Transverse colon (tissue), 4 donors: ENCODE measurements at places on chromosomes 1 and 21. TPM values are rescaled to one million over a fixed set of nuclear protein-coding genes. Genes with fewer than 3 reads are reported as not detected.

- H3K4me3 ChIP-seq = no peak overlapping the region
- H3K27me3 ChIP-seq = no peaks in the 10 kb centered on the region
- peak overlapping the region; percentile 77 for H3K27ac ChIP-seq
- DNase-seq = no peak
- peaks cover 27% of the 10 kb centered on the region for H3K4me1 ChIP-seq
- no peaks in the 10 kb centered on the region for H3K36me3 ChIP-seq
Measured at GRCh38 chr1:59857679-59858354, 43.1 kb downstream of the HOOK1 start.

- no peaks in the 10 kb centered on the region for H3K36me3 ChIP-seq
- H3K27me3 ChIP-seq = no peaks in the 10 kb centered on the region
- no peak for DNase-seq
- no peak overlapping the region for H3K27ac ChIP-seq
- peaks cover 8% of the 10 kb centered on the region for H3K4me1 ChIP-seq
- no peak overlapping the region for H3K4me3 ChIP-seq
Measured at GRCh38 chr1:50920409-50920808, 39.7 kb downstream of the FAF1 start.

DNA sequence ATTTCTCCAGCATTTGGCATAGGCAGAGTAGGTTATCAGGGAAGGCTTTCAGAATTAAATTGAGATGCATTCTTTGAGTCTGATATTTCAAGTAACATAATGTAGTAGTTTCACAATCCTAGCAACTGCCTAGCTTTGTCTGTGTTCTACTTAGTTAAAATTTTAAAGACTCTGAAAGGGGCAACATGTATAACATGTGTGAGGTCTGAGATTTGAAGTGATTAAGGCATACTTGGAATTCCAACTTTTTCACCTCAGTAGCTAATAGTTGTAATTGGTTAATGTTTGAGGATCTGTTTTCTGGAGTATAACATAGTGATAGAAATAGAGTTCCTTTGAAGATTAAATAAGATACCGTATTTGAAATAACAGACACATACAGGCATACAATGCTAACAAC, 335.2 kb upstream of the BEND5 start:
- H3K27ac ChIP-seq = no peak overlapping the region
- H3K4me3 ChIP-seq = no peak overlapping the region
- H3K27me3 ChIP-seq = no peaks in the 10 kb centered on the region
- no peak for DNase-seq

- H3K27me3 ChIP-seq = peaks cover 3% of the 10 kb centered on the region
- H3K36me3 ChIP-seq = no peaks in the 10 kb centered on the region
- DNase-seq = no peak
Measured at GRCh38 chr1:160168016-160168415, 16.6 kb downstream of the ATP1A4 start.

DNA sequence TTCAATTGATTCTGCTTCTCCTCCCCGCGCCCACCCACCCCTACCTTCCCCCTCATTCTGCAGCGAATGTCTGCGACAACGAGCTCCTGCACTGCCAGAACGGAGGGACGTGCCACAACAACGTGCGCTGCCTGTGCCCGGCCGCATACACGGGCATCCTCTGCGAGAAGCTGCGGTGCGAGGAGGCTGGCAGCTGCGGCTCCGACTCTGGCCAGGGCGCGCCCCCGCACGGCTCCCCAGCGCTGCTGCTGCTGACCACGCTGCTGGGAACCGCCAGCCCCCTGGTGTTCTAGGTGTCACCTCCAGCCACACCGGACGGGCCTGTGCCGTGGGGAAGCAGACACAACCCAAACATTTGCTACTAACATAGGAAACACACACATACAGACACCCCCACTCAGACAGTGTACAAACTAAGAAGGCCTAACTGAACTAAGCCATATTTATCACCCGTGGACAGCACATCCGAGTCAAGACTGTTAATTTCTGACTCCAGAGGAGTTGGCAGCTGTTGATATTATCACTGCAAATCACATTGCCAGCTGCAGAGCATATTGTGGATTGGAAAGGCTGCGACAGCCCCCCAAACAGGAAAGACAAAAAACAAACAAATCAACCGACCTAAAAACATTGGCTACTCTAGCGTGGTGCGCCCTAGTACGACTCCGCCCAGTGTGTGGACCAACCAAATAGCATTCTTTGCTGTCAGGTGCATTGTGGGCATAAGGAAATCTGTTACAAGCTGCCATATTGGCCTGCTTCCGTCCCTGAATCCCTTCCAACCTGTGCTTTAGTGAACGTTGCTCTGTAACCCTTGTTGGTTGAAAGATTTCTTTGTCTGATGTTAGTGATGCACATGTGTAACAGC, 339.9 kb downstream of the NTNG1 start:
- DNase-seq = peak; percentile 42
- peaks cover 7% of the 10 kb centered on the region for H3K27me3 ChIP-seq
- no peak overlapping the region for H3K4me3 ChIP-seq
- no peaks in the 10 kb centered on the region for H3K4me1 ChIP-seq

GRCh38 chr1:98048751-98049325, 128.0 kb upstream of the DPYD start:
- peaks cover 97% of the 10 kb centered on the region for H3K27me3 ChIP-seq
- H3K36me3 ChIP-seq = no peaks in the 10 kb centered on the region
- no peak overlapping the region for H3K27ac ChIP-seq
- H3K4me3 ChIP-seq = no peak overlapping the region
- no peak for DNase-seq

DNA sequence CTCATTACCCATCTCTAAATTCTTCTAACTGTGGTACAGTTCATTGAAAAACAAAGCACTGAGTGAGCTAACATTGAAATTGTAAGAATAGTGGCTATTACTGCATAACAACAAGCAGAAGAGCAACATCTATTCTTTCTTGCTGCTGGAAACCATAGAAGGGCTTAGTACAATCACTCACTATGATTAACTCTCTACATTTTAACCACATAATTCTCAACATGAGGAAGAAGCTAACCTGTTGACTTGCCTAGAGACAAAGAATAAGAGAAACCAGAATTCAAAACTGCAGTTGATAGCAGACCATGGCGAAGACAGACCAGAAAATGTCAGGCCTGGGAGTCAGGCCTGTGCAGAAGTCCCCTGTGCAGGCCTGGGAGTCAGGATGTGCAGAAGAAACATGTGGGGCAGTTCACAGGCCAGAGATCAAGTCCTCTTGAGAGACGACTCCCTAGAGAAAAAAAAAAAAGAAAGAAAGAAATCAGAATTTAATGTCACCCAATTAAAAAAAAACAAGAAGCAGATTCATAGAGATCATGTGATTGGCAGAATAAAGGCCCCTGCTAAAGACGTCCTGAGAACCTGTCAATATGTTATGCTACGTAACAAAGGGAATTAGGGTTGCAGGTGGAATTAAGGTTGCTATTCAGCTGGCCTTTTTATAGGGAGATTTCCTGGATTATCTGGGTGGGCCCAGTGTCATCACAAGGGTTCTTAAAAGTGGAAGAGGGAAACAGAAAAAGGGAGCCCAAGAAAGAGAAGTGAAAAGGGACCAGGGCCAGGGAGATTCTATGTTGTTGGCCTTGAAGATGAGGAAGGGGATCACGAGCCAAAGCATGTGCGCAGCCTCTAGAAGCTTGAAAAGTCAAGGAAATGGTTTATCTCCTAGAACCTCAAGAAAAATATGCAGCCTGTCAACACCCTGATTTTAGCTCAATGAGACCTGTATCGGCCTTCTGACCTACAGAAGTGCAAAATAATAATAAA, 94.9 kb downstream of the MRPL39 start:
- no peak overlapping the region for H3K27ac ChIP-seq
- H3K36me3 ChIP-seq = no peaks in the 10 kb centered on the region
- no peaks in the 10 kb centered on the region for H3K27me3 ChIP-seq
- H3K4me3 ChIP-seq = no peak overlapping the region
- no peak for DNase-seq

DNA sequence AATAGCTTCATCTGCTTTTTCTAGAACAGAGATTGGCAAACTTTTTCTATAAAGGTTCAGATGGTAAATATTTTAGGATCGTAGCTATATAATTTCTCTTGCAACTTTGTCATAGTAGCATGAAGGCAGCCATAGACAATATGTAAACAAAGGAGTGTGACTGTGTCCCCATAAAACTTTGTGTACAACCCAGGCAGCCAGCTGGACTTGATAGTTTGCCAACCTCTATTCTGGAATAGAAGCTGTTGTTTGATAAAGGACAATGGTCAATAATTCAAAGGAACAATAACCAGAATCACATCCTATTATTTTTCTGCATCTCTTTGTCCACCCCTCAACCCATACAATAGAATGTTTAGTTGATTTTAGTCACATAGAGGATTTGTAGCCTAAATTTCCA, 286.7 kb downstream of the LMX1A start:
- peak; percentile 36 for DNase-seq
- H3K4me3 ChIP-seq = no peak overlapping the region
- peaks cover 11% of the 10 kb centered on the region for H3K4me1 ChIP-seq
- H3K27me3 ChIP-seq = no peaks in the 10 kb centered on the region
- no peaks in the 10 kb centered on the region for H3K36me3 ChIP-seq
- H3K27ac ChIP-seq = peak overlapping the region; percentile 54

GRCh38 chr1:240999826-241000225, 357.2 kb downstream of the RGS7 start:
- no peaks in the 10 kb centered on the region for H3K36me3 ChIP-seq
- no peak for DNase-seq
- no peak overlapping the region for H3K4me3 ChIP-seq
- no peak overlapping the region for H3K27ac ChIP-seq

GRCh38 chr1:152313319-152313801, 11.7 kb downstream of the FLG start:
- no peaks in the 10 kb centered on the region for H3K36me3 ChIP-seq
- H3K27me3 ChIP-seq = no peaks in the 10 kb centered on the region
- no peak for DNase-seq
- H3K4me1 ChIP-seq = no peaks in the 10 kb centered on the region
- H3K4me3 ChIP-seq = no peak overlapping the region
- no peak overlapping the region for H3K27ac ChIP-seq

GRCh38 chr1:74486036-74486435, 26.4 kb downstream of the LRRC53 start:
- no peak overlapping the region for H3K27ac ChIP-seq
- no peaks in the 10 kb centered on the region for H3K4me1 ChIP-seq
- H3K4me3 ChIP-seq = no peak overlapping the region
- H3K27me3 ChIP-seq = no peaks in the 10 kb centered on the region

DNA sequence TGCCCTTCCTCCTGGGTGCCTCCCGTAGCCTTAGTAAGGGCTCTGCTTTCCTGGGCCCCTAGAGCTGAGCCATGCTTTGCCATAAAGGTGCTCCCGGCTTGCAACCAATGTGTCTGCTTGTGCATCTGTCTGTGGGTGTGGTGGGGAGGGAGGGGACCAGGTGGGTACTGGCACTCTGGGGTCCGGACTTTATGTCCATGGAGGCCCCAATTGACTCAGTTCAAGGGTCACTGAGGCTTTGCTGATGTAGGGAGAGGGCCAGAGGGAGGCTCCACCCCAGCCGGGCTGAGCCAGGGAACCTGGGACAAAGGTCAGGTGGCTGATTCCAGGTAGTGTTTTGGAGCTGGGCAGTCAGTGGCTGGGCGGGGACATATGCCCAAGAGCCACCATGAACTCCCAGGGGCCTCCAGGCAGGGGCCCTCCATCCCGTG, 15.0 kb downstream of the TNFRSF25 start:
- peaks cover 95% of the 10 kb centered on the region for H3K27me3 ChIP-seq
- H3K27ac ChIP-seq = peak overlapping the region; percentile 75
- H3K4me1 ChIP-seq = peaks cover 48% of the 10 kb centered on the region
- H3K4me3 ChIP-seq = peak overlapping the region; percentile 15
- H3K36me3 ChIP-seq = no peaks in the 10 kb centered on the region

GRCh38 chr1:43919906-43920305, 13.7 kb upstream of the ARTN start:
- no peaks in the 10 kb centered on the region for H3K27me3 ChIP-seq
- DNase-seq = no peak
- H3K4me3 ChIP-seq = no peak overlapping the region
- no peaks in the 10 kb centered on the region for H3K36me3 ChIP-seq
- H3K27ac ChIP-seq = no peak overlapping the region

The DMBX1 gene
- total RNA-seq = not detected

The ACTA1 gene
- total RNA-seq = 0.95 TPM

The KRTAP13-4 gene
- total RNA-seq = not detected

The TMEM167B gene
- total RNA-seq = 22.0 TPM

The HPCA gene
- 0.96 TPM for total RNA-seq

The ENAH gene
- total RNA-seq = 140 TPM

The GPR25 gene
- not detected for total RNA-seq

The TCEA3 gene
- total RNA-seq = 163 TPM
